Activated CD4-positive, alpha-beta T cell treated with anti-CD3 and anti-CD28 coated beads, Interleukin-2, amount 50 U/mL, for 4 hours (primary cell): ENCODE measurements at places on chromosomes 1 and 21.

- no peak for DNase-seq
Measured at GRCh38 chr1:173205146-173206051, 1.7 kb downstream of the TNFSF4 start.

GRCh38 chr1:174974711-174975119 lies 25.0 kb upstream of the CACYBP start:
- DNase-seq, result no peak

DNA sequence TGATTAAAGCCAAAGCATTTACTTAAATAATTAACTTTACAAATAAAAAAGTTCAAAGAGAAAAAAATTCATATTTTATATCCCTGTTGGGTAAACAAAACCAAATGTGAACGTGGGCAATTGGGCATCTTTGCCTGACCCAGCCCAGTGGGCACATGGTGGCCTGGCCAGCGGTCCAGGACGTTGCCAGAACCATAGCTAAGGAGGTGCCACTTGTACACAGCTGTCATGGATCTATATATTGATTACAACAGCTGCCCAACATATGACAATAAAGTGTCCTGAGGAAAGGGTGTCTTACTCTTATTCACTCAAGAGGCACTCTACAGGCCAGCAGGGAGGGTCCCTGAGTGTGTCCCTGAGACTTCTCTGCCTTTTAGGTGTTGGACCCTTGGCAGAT lies 78.5 kb downstream of the BCAR3 start:
- DNase-seq, result no peak

GRCh38 chr1:172287208-172287607 lies 133.3 kb upstream of the C1orf105 start:
- DNase-seq, result no peak

- DNase-seq, result no peak
Measured at GRCh38 chr1:246567646-246568235, 1.5 kb downstream of the CNST start.

GRCh38 chr1:216580538-216581057 lies 142.6 kb downstream of the ESRRG start:
- DNase-seq, result no peak

DNA sequence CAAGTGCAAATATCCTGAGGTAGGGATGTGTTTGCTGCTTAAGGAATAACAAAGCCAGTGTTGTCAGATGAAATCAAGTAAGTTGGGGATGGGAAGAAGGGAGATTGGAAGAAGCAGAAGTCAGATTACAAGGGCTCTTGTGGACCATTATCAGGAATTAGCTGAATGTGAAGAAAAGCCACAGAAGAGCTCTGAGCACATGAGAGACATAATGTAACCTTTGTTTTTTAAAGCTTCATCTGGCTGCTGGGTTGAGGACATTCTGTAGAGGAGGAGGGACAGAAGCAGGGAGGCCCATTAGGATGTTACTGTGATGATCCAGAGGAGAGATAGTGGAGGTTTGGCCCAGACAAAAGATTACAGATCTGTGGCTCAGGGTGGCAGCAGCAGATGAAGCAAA lies 111.7 kb downstream of the DUSP10 start:
- no peak for DNase-seq

- no peak for DNase-seq
Measured at GRCh38 chr1:223519116-223519515, 125.9 kb downstream of the CCDC185 start.

DNA sequence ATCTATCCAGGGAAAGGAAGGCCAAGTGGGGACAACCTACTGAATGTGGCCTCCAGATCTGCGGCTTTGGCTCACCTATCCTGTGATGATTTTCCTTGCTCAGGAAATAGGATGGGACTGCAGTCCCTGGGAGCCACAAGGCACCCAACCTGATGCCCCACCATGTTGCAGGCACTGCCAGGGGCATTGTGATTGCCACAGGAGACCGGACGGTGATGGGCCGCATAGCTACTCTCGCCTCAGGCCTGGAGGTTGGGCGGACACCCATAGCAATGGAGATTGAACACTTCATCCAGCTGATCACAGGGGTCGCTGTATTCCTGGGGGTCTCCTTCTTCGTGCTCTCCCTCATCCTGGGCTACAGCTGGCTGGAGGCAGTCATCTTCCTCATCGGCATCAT lies 11.8 kb downstream of the ATP1A2 start:
- no peak for DNase-seq

DNA sequence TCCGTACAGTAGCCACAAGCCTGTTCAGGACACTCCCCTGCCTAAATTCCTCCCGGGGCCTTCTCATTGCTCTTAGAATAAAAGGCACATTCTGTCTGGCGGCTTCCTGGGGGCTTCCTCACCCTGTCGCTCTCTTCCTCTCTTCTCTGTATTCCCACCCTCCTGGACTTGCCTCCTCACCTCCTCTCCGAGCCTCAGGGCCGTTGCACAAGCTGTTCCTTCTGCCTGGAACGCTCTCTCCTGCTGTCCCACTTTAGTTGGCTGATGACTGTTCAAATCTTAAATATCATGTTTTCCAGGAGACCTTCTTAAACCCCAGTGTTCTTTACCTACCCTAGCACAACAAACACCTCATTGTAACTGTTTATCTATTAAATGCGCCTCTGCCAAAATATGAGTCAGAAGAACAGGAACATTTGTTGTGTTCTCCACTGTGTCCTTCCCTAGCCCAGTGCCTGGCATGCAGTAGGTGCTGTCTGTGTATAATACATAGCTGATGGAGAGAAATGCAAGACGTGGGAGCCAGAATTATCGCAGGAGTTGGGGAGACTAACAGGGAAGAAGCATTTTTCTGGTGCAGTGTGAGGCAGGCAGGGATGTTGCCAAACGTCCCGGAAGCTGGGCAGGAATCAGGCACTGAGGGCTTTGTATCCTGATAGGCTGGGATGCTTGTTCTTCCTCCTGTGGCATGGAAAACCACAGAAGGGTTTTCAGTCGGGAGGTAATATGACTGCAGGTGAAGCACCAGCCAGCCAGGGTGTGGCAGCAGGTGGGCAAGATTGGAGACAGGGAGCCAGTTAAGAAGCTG lies 24.1 kb upstream of the THRAP3 start:
- DNase-seq, result no peak

DNA sequence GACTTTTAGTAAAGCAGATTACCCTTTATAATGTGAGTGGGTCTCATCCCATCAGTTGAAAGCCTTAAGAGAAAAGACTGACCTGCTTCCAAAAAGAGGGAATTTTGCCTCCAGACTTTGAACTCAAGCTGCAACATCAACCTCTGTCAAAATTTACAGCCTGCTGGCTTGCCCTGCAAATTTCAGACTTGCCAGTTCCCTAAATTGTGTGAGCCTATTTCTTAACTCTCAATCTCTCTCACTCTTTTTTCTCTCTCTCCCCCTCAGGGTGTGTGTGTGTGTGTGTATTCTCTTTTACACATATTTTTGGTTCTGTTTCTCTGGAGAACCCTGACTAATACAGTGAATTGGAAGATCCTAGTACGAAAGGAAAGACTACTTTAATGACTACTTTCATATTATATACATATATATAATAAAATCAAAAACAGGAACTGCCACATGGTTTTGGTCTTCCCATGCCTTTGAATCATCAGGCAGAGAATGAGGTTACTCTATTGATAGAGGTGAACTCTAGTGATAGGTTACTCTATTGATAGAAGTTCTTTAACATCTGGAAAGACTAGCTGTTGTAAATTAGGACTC lies 6.4 kb downstream of the OR2C3 start:
- no peak for DNase-seq

DNA sequence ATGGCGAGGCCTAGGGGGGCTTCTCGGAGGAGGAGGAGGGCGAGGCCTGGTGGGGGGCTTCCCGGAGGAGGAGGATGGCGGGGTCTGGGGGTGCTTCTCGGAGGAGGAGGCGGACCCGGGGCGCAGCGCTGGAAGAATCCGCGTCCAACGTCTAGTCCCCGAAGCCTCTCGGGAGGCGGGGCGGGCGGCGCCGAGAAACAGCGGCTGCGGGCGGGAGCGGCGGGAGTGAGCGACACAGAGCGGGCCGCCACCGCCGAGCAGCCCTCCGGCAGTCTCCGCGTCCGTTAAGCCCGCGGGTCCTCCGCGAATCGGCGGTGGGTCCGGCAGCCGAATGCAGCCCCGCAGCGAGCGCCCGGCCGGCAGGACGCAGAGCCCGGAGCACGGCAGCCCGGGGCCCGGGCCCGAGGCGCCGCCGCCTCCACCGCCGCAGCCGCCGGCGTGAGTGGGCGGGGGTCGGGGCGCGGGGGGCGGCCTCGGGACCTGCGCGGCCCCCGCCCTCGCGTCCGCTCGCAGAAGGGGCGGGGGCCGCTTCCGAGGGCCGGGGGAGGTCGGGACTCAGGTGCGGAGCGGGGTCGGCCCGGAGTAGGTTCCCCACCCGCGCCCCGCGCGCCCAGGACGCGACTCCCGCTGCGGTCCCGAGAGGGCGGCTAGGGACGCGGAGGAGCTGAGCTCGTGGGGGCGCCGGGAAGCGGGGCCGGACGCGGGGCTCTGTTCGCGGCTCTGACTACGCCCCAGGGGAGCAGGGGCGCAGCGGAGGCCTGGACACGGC lies at the start of gene KLHL17:
TSS of gene KLHL17 (plus strand) at position 222 of the 769 bp plus-strand sequence. CDS start at position 332, 110 bp downstream.
- DNase-seq, result peak; percentile 75

GRCh38 chr1:29516063-29516820 lies 279.9 kb downstream of the PTPRU start:
- no peak for DNase-seq

- DNase-seq, result no peak
Measured at GRCh38 chr1:64392109-64392508, 77.8 kb upstream of the CACHD1 start.

GRCh38 chr21:41626021-41626420 lies 118.1 kb upstream of the TMPRSS2 start:
- DNase-seq, result no peak

- no peak for DNase-seq
Measured at GRCh38 chr1:59107916-59108315, 189.0 kb upstream of the FGGY start.

- DNase-seq, result no peak
Measured at GRCh38 chr1:161082996-161083747, 6.2 kb downstream of the NECTIN4 start.

DNA sequence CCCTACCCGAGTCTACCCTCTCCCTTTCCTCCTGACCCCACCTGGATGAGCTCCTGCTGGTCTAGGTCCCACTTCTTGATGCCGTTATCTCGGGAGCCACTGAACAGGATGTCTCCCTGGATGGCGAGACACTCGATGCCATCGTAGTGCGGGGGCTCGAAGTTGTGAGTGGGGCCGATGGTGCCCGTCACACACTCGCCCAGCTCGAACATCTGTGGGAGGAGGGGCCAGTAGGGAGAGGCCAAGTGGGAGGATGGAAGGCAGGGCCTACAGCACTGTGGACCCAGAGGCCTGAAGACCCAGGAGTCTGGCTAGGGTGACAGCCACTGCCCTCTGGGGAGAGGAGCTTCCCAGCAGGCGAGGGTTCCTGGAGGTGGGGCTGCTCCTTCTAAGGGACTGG lies 48.1 kb downstream of the KIF21B start:
- DNase-seq, result no peak

GRCh38 chr1:73096841-73097240 lies 814.5 kb upstream of the NEGR1 start:
- no peak for DNase-seq

DNA sequence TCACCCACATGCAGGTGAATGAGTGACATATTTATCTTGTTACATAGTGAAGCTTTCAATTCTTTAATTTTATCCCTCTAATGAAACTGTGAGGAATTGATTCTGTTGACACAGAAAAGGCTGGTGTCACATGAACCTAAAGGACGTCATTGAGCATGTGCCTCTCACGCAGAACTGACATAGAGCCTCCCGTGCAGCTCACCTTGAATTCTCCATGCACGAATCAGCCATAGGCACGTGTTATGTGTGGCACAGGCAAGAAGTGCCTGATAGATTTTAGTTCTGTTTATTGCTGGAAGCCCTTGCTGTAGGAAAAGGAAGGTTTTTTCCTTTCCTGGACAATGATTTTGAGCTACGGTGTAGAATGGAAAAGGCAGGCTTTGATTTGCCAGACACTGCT lies 11.3 kb downstream of the ADARB1 start:
- DNase-seq, result no peak

GRCh38 chr1:38489844-38490270 lies 369.7 kb downstream of the RRAGC start:
- peak; percentile 22 for DNase-seq

DNA sequence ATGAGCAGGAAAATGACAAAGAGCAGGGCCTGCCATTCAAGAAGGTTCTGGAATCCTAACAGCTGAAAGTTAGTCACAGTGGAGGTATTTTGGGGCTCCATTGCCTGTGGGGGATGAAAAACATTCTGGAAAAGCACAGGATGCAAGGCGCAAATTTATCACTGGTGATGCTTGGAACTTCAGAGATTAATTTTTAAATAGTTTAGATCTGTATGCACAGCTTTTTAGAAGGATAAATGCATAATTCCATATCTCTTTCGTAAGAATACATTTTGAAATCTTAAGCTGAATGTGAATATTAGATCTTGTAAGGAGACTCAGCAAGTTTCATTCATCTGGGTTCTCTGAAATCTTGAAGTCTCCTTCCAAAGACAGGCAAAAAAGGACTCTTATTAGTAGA lies at the start of gene OR11L1:
TSS of gene OR11L1 (minus strand) at position 101 of the 400 bp plus-strand sequence. CDS start at position 101, 0 bp downstream.
- DNase-seq, result no peak

DNA sequence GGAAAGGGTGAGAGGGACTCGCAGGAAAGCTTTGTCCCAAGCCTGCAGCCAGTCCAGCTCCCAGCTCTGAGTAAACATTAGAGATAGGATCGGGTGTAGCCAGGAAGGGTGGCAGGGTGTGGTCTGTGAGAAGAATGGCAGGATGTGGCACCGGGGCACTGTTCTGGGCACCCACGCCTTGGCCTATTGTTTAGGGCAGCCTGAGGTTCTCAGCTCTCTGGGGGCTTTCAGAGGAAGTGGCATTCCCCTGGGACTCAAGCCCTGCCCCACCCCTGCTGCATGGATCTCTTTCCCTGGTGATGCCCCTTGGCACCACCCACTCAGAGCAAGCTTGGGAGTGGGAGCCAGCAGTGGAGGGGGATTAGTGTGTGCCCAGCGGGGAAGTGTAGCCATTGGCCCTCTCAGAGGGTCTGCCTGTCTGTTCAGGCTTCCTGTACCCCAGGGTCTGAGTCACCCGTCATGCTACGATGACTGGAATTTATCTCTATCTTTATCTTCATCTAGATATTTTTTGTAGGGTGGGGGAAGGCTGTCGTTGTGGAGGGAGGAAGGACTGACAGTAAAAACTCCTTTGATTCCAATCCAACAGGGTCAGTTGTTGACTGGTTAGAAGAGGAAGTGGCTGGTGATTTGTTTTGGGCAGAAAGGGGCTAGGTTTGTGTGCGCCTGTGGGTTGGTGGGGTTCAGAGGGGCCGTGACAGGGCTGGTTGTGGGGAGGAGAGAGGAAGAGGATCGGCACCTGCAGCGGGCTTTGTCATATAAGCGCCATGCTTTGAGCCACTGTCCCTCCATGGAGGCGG lies 31.6 kb downstream of the SOX13 start:
- DNase-seq, result no peak

GRCh38 chr1:87723193-87723592 lies 394.5 kb downstream of the LMO4 start:
- DNase-seq, result no peak

GRCh38 chr1:24903955-24904730 lies 25.9 kb downstream of the RUNX3 start:
- no peak for DNase-seq

- DNase-seq, result no peak
Measured at GRCh38 chr21:39842741-39843459, 24.3 kb upstream of the PCP4 start.

- DNase-seq, result no peak
Measured at GRCh38 chr1:165537356-165538109, 6.3 kb upstream of the LRRC52 start.

- DNase-seq, result no peak
Measured at GRCh38 chr1:92515796-92516201, 29.1 kb upstream of the GFI1 start.
